Hematopoietic multipotent progenitor cell treated with erythropoietin and hydrocortisone succinate and interleukin-3 and kit ligand, for 4 days (in vitro differentiated cells): ENCODE measurements at places on chromosomes 5 and 9.
A peak's percentile ranks its signal among the peaks of the same experiment; 100 is the strongest.

- no peak for DNase-seq
These were observed 155.4 kb downstream of the RGS3 start for GRCh38 chr9:113618836-113619490.

- peak; percentile 52 for DNase-seq
These were observed 7.1 kb downstream of the PHYHD1 start for GRCh38 chr9:128927731-128928411.

GRCh38 chr5:136330353-136331038, 34.8 kb downstream of the TRPC7 start:
- DNase-seq = no peak

DNA sequence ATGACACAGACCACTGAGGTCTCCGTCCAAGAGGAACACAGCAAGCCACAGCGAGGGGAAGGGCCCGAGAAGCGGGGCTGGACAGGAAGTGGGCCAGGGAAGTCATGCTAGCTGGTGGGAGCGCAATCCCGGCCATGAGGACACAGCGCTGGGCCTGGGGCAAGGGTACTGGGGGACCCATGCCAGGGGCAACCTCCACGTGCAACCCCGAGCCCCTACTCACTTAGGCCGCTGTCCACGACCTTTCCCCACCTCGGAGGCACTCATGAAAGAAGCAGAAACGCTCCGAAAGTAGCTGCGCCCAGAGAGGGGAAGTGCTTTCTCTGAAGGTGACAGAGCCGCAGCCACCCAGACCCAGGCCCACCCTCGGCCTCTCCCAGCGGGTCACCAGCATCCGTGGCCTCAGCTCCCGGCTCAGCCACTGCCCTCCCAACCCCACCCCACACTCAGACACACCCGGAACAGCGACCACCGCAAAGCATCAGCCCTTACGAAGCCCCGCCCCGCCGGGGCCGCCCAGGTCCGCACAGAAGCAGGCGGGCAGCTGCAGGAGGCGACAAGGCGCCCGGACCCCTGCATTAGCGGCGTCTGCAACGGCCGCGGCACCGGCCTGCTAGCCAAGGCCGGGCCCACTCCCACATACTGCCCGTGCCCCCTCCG, 782 bp downstream of the BICD2 start:
- peak; percentile 82 for DNase-seq

DNA sequence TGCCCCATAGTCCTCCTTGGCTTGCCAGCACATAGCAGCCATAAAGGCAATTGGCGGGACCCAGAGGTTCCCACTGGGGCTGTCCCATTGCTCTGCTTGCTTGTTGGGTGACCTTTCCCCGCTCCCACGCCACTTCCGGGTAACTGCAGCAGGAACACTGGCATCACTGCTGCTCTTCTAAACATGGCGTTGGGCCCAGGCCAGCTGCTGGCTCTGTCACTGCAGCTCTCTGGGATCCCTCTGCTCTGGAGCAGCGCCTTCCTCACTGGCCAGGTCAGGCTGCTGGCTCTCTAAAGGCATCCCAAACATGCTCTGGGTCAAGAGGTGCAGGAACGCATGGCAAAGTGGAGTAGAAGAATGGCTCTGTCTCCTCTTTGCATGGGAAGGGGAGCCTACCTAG, 92.9 kb downstream of the DRD1 start:
- no peak for DNase-seq

GRCh38 chr9:16417161-16417560, 453.3 kb downstream of the BNC2 start:
- DNase-seq = no peak

DNA sequence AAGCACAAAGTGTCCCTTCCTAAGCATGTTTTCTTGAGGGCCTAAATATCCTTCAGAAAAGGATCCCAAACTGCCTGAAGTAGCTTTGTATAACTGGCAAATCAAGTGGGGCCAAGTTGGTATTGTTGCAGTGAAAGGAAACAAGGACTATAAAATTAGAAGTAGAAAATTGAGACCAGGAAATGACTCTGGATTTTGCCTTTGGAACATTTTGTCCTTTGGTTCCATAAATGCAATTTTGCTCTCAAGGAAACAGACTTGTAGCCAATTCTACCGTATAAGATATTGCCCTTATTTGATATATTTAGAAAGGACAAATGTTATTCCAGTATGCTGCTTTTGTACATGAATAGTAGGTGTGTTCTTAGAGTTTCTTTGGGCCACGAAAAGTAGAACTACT, 34.4 kb downstream of the RABGAP1 start:
- peak; percentile 16 for DNase-seq

DNA sequence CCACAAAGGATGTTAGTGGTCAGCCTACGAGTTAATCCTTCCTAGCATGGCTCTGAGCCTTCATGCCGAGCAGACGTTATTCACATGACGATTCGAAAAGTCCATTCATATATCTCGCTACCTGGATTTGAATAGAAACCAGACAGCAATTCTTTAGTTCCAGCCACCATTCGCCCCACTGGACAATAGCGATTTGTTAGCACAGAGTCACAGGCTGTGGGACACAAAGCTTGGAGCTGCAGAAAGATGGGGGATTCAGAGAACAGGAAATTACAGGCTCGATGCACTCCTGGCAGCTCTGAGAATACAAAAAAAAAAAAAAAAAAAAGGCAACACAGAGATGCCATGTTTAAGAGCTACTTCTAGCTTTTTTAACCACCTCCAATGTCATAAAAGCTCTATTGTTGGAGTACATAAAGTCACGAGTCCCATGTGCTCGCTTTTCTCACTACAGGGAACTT, 110.7 kb downstream of the NR6A1 start:
- peak; percentile 79 for DNase-seq

- peak; percentile 76 for DNase-seq
These were observed 3.7 kb downstream of the ROPN1L start for GRCh38 chr5:10445352-10445751.

DNA sequence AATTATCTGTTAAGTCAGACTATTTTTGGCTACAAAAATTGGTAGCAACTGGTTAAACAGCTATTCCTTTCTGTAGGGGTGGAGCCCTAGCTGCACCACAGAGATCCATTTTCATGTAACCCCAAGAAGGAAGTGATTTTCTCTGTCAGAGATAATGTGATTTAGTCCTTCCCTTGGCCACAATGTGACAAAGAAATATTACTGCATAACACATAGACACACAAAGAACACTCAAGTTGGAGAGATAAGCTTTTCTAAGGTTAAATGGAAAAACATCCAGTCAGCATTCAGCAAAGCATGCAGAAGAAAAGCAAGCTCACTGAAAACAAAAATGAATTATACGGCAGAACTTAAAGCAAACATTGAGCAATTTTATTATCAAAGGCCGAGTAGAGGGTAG, 227.8 kb upstream of the CDH9 start:
- DNase-seq = peak; percentile 72

- DNase-seq = no peak
These were observed 588.6 kb upstream of the MEF2C start for GRCh38 chr5:89471541-89471940.

DNA sequence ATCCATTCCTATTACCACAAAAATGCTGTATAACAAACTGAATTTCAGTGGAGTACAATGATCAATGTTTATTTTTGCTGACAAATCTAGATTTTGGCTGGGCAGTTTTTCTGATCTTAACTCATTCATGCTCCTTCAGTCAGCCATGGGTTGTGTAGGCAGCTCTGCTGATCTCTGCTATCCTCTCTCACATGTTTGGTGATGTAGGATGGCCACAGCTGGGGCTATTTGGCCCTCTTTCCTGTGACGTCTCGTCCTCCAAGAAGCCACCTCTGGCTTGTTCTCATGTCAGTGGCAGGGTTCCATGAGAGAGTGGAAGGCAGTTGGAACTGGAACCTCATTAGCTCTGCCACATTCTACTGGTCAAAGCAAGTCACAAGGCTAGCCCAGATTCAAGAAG, 8.9 kb downstream of the NLN start:
- DNase-seq = no peak

- DNase-seq = no peak
These were observed 286.1 kb upstream of the ACTBL2 start for GRCh38 chr5:57768745-57769144.

GRCh38 chr5:82406205-82406773, 128.1 kb upstream of the RPS23 start:
- no peak for DNase-seq

DNA sequence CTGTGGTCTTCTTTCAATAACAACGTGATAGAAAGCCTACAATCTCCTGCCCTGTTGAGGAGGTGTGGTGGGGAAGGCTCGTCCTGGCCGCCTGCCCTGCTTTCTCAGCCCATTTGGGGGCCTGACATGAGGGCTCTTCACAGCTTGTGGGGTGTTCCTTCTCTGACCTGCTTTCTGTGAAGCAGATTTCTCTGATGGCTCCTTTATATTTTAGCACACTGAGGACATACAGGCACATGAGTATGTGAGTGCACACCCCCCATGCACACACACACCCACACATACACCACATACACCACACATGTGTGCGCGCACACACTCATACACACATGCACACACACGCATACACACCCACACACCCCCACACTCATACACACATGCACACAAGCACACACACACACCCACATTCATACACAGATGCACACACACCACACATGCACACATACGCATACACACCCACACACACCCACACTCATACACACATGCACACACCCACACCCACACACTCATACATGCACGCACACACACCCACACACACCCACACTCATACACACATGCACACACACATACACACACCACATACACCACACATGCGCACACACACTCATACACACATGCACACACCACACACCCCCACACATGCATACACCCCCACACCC, 117.5 kb downstream of the COL5A1 start:
- no peak for DNase-seq

- no peak for DNase-seq
These were observed 36.0 kb downstream of the DOCK8 start for GRCh38 chr9:250625-251024.

DNA sequence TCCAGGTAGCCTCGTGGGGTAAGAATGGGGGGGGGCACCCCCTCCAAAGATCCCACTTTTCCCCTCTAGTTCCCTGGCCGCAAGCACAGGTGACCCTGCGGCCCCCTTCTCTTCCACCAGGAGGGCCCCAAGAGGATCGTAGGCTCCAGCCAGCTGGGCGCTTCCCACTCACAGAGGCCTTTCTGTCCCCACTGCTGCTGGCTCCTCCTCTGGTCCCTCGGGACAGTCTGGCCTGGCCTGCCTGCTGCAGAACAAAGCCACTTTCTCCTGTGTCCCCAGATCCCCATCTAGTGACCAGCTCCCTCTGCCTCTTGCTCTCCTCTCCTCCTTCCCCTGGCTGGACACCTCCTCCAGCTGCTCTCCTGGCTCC, 534 bp upstream of the SAPCD2 start:
- DNase-seq = no peak

DNA sequence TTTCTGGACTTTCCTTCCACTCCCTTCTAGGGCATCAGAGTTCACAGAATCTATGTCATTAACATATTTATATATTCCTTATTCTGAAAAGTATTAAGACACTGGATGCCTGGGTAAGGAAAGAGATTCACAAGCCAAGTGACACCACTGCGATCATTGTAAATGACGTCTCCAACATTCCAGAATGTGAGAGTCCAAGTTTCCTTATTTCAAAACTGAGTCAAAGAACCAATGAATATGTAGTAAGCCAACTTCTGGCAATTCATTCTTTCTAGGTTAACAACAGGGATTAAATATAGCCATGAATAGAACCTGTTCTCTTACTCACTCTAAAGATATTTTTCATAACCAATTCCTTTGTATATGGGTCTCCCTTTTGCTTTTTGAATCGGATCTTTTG, 18.1 kb downstream of the RAI14 start:
- no peak for DNase-seq

DNA sequence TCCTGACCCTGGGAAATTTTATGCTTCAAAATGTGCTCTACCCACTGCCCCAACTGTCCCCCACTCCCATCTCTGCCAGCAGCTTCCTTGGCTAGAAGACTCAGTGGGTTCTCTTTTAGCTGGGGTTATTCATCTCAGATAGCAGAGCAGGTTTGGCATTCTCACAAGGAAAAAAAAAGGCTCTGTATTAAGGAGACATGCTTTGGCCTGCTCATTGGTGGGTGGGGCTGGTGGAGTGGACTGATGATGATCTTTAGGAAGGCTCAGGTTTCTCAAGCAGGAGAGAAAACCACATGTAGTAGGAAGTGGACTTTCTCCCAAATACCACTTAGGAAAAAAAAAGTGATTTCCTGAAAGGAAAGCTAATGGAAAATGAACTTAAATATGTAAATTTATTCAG, 279.2 kb upstream of the ZNF462 start:
- no peak for DNase-seq

- no peak for DNase-seq
These were observed 334.3 kb downstream of the EBF1 start for GRCh38 chr5:158765407-158765806.

- DNase-seq = no peak
These were observed 89.9 kb downstream of the SLC24A2 start for GRCh38 chr9:19698960-19699359.

DNA sequence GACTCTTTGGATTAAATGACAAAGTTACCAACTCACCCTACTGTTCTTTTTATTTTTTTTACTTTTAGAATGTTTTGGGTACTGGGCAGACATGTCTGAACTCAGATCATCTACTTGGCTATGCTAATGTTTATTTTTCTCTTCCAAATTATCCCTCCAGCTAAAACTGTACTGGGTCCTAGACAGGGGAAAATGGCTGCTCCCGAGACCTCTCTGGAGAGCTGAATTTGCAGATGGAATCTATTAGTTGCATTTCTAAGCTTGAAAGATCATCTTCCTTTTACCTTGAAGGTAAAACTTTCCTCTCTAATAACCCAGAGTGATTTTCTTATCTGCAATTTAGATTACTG, 197.5 kb upstream of the SEMA6A start:
- DNase-seq = no peak

DNA sequence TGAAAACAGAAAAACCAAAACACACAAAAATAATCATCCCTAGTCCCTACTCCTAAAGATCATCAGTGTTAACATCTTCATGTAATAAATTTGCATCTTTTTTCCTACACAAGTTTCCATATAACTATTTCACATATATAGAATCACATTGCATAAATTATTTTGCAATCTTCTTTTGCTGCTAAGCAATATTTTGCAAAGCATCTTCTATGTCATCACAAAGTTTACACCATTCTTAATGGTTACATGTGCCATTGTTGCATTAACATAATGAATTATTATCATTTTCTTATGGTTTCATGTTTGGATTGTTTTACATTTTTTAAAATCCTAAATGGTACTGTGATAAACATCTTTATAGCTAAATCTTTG, 17.8 kb downstream of the SH3TC2 start:
- DNase-seq = no peak

DNA sequence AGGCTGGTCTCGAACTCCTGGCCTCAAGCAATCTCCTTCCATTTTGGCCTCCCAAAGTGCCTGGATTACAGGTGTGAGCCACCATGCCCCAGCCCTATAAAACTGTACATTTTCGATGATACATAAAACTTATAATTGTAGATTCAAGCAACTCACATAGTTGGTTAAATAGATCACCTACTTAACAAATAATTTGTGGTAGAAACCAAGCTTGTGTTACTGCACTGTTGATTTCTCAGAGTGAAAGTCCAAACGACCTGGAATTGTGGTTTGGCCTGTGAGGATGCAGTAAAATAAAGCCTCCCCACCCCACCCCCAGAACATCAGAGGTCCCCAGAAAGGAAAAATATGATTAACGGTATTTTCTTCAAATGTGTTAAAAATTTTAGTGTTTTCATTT, 92.7 kb downstream of the TRIO start:
- DNase-seq = no peak

GRCh38 chr5:135140446-135141204, 106.6 kb upstream of the PITX1 start:
- DNase-seq = no peak

- DNase-seq = peak; percentile 46
These were observed 160.1 kb upstream of the ZNF608 start for GRCh38 chr5:124906339-124907097.

GRCh38 chr5:139660923-139661814, 13.0 kb downstream of the CXXC5 start:
- peak; percentile 97 for DNase-seq
